Left lobe of liver (tissue), 2 donors: ENCODE measurements at places on chromosomes 16 and 17. TPM values are rescaled to one million over a fixed set of nuclear protein-coding genes. Genes with fewer than 3 reads are reported as not detected.

DNA sequence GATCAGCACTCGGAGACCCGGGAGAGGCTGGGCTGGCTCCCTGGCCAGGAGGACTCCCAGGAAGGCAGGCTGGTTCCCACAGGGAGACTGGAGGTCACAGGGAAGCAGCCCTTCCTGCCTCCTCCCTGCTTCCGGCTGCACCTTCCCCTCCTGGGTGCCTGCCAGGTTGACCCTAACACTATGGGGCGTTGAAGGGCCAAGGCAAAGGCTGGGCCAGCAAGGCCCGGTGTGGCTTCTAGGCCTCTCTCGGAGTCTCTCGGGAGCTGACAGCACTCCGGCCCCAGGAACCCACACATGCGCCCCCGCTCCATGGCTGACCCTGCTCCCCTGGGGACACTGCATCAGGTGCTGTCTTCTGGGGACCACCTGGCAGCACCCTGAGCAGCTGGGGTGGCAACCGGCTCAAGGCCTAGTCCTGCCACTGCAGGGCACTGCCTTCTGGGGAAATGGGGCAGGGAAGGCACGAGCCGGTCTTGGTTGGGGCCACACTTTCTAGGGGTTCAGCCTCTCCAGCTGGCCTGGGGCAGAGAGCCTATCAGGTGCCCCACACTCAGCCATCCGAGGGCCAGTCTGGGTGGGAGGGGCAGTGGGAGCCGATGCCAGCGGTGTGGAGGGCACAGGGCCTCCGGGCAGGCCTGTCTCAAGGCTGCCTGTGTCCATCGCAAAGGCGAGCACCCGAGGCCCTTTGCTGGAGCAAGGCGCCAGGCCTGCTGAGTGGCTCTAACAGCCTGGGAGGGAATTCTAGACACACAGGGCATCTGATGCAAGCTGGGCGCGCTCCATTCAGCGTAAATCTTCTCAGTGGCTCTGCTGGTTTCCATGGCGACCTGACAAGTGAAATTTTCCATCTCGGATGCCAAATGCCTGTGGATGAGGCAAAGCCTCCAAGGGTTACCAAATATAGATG is 5.6 kb upstream of the MTSS2 start:
- no peak for DNase-seq

GRCh38 chr16:87780385-87780989 is 14.7 kb upstream of the KLHDC4 start:
- DNase-seq: no peak

Gene PKMYT1
- 0.98 TPM for total RNA-seq

Gene PMFBP1
- 0.48 TPM for total RNA-seq

Gene IRX5
- 0.08 TPM for total RNA-seq

GRCh38 chr16:54072237-54072636 is 214.3 kb downstream of the IRX3 start:
- no peak for DNase-seq

GRCh38 chr16:53503991-53504663 is 1.1 kb upstream of the AKTIP start:
- DNase-seq: peak; percentile 71

DNA sequence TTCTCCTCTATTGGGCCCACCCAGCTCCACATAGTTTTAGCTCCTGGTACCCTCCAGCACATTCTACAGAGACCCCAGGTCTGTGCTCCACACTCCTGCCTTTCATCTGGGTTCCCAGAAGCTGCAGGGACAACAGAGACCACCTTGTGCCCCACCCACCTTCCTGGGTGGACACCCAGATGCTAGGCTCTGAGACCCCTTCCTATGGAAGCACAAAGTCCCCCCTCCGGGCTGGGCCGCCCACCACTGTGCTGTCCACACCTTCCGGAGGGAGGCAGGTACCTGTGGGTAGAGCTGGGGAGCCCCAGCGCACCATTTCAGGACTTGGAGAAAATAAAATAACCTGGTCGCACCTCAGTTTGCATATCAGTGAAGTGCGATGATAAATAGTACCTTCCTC is 224.9 kb upstream of the FOXF1 start:
- no peak for DNase-seq

- no peak for DNase-seq
These were observed 8.6 kb upstream of the MSLN start for GRCh38 chr16:752007-752312.
